ENCODE measurements at places on chromosomes 2 and 18.

GRCh38 chr2:46298522-46299353 lies 1.5 kb downstream of the EPAS1 start:
- DNase-seq, result no peak

DNA sequence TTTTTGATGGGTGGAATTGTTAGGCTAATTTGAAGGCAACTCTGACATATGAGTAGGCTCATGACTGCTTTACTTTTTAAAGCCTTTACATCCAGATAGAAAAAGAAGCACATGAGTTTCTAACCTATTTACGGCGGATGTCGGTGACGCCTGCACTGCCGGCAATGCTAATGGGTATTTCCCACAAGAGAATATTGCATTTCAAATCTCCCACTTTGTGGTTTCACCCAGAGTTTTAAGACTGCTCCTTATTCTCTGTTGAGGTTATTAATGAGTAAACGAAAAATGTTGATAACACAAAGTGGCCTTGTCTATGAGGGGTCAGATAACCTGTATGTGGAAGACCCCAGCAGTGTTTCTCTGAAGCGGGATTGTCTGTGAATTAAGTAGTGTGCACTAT lies 14.0 kb downstream of the CCDC85A start:
- no peak for DNase-seq

DNA sequence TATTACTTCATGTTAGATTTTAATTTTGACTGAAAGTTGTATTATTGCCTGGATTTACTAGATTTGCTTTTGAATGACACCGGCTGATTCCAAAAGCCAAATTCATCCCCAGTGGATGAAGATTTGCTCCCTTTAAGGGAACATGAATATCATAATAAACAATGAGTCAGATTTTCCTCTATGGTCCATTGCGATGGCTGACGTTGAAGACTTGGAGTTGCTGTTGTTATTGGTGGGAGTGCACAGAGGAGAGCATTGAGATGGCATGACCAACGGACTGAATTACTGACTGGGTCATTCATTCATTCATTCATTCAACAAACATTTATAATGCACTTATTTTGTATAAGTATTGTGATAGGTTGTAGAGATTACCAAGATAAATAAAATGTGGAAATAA lies 33.4 kb upstream of the LYPD1 start:
- DNase-seq, result no peak

DNA sequence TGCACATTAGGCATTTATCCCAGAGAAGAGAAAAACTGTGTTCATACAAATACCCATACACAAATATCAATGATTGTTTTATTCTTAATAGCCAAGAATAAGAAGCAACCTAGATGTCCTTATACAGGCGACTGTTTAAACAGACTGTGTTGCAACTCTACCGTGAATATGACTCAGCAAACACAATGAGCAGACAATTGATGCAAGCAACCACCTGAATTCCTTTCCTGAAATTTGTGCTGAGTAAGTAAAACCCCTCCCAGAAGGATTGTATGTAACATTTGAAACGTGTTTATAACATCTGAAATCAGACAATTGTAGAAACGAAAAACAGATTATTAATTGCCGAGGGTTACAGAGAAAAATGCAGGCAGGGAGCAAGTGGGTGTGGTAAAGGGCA lies 621.9 kb upstream of the SOX11 start:
- no peak for DNase-seq

DNA sequence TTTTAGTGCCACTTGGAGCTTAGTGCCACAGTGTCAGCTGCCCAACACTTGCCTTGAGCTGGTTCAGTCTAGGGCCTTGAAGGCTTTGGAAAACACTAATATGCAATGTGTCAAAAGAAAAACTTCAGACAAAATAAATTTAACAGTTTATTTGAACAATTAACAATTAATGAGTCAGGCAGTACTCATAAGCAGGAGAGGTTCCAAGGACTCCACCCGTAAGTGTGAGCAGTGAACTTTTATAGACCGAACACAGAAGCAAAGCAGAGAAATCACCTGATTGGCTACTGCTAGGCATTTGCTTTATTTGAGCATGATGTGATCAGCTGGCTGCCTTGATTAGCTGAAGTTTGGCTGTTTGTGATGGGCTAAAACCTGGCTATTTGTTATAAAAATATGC lies 49.5 kb upstream of the TBC1D8 start:
- no peak for DNase-seq

- DNase-seq, result no peak
These were observed 1162.4 kb upstream of the NRXN1 start for GRCh38 chr2:52194342-52194741.

DNA sequence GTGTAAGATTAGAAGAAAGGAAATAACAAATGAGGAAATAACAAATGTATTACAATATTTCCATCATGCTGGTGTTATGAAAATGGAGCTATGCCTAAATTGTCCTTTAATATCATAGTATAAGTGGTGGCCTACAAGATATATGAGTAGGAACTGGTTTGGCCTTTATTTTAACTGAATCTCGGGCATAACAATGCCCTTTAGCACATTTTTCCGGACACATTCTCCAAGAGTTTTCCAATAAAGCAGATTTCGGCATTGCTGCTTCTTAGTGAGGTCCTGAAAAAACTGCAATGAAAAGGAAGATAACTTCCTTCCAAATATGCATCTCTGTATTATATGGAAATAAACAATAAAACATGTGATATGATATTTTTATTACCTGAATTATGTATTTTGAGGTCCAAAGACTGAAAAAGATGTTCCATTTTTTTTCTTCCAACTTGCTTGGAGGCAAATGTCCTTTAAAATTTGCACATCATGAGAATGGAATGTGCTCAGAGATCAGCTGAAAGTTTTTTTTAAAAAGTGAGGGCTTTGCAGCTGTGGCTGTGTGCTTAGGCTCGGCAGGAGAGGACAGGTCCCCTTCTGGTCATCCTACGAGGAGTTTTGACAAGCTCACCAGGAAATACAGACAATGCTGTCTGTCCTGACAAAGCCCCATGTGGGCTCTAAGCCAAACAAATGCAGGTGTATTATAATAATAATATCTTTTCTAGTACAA lies 132.3 kb upstream of the RND3 start:
- DNase-seq, result no peak

GRCh38 chr2:16682431-16683118 lies 16.9 kb upstream of the CYRIA start:
- DNase-seq, result no peak

DNA sequence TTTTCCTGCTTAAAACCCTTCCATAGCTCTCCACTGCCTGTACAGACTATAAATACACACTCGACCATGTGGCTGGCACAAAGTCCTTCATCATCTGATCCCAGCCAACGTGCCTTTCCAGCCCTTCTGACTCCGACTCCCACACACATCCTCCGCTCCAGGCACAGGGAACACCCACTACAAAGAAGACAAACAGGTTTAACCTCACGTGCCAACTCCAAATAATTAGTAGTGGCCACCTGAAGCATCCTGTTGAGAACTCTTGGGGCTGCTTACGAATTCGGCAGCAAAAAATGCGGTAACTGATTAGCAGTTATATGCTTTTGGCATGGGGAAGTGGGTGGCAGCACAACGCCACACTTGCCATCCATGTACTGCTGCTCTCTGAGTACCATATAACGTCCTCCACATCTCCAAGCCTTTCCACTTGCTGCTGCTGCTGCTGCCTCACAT lies 12.1 kb downstream of the SPIRE1 start:
- no peak for DNase-seq

- DNase-seq, result no peak
These were observed 120.7 kb upstream of the PXDN start for GRCh38 chr2:1864981-1865421.

DNA sequence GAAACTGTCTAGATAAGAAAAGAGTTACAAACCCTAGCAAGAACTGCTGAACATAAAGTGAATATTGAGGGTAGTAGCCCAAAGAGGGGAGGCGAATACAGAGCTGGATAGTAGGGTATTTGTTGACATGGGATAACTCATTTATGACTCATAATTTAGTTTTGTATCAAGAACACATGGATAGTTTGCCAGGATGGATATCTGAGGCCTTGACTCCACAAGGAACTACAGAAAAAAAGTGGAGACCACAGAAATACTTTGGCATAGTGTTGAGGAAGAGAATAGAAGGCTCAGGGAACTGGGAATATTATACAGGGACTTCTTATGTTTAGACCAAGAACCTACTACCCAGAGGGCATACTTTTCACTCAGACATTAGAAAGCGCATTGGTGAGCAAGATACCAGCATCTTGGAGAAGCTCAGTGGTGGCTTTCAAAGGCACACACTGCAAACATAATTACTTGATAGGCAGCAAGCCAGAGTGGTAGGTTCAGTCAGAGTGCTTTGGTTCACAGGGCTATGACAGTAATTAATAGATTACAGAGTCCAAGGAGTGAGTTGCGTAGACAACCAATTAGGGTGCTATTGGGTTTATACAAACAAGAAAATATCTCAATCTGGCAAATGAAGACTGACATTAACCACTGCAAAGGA lies 51.9 kb upstream of the ZBTB7C start:
- DNase-seq, result no peak

- no peak for DNase-seq
These were observed 16.4 kb upstream of the STARD7 start for GRCh38 chr2:96225016-96225533.

DNA sequence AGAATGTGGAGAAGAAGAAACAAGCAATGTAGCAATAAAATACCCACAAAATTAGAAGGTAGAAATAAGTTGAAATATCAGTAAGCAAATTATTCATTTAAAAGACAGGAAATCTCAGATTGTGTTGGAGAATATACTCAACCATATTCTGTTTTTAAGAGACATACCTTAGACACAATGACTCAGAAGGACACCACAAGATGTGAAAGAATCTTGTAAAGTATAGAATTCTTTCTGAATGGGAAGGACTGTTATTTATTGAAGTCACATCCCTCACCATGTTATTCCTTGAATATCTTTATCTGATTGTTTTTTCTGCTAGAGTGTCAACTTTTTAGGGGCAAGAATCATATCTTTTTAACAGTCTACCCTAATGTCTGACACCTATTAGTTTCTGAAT lies 50.4 kb downstream of the CTAGE1 start:
- DNase-seq, result no peak

- DNase-seq, result no peak
These were observed at the start of gene PRLH for GRCh38 chr2:237566401-237567235. Gene PRLH, plus strand, starts transcription at chr2:237566574. Its CDS starts 0 bp downstream, at chr2:237566574.

DNA sequence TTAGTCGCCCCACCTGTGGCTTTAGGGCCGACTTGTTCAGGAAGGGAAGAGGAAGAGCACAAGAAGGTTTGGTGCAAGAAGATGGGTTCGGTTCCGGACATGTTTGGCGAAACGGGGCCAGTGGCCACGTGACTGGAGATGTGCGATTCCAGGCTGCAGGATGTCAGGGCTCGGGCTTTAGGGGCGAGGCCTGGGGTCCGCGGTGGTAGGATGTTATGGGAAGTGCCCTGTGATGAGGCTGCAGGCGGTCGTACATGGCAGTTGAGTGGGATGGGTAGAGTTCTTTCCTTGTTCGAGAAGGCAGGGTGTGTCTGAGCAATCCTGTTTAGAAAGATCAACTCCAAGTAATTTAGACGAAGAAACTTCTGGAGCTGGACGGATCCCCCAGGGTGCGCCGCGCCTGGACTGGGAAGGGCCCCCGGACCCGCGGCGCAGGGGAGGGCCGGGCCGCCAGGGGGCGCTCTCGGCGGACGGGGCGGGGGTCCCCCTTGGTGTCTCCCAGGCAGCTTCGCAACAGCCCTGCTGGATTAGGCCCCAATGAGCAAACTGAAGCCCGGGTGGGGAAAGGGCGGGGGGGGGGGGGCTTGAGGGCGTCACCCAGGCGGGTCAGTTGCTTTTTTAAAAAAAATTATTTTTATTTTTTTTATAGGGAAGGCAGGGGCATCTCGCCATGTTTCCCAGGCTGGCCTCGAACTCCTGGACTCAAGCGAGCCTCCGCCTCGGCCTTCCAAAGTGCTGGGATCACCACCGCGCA lies 17.2 kb upstream of the SDC1 start:
- peak; percentile 33 for DNase-seq

DNA sequence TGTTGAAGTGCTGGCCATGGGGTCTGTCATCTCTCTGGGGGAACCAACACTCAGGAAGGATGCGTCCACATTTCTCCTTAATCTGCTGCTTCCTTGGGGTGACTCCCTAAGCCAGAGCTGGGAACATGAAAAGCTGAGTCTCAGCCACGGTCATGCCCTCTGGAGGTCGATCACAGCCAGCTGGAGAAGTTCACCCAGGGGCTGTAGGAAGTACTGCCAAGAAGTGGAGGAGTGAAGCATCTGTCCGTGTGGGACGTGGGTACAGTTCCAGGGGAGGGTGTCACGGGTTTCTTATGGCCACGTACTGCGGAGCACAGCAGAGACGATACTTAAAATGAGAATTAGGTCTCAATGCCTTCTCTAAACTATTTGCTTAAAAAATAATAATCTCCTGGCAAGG lies 42.4 kb upstream of the IGFBP2 start:
- DNase-seq, result no peak

- no peak for DNase-seq
These were observed 161.5 kb downstream of the TGIF1 start for GRCh38 chr18:3611313-3612090.

DNA sequence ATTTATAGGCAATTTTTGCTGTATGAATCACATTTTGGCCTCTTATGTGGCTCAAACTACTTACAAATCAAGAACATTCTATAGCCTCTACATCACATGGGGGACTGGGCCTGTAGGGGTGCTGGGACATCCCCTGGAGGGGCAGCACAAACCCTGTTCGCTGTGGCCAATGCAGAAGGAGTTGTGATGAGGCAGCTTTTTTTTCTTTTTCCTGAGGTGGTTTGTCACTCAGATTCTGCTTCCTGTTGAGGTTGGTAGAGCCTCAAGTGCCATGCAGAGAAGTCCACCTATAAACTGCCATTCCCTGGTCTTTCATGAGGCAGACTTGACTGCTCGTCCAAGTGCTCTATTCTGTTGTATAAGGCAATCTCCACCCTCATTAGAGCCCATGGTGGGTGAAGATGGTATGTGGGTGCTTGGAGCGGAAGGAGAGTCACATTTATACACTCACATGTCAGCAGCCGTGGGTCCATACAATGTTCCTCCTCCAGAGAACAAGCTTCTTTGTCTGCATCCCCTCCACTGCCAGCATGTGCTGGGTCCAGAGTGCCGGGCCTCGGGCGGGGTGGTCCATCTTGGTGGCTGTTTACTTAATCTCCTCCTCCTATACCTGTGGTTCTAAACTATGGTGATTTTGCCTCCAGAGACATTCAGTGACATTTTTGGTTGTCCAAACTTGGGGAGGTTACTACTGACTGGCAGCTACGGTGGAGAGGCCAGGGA lies 120.3 kb downstream of the ACOXL start:
- peak; percentile 45 for DNase-seq

- DNase-seq, result no peak
These were observed 27.4 kb upstream of the CUL3 start for GRCh38 chr2:224612578-224612977.

Measured in CD4-positive, alpha-beta T cell (primary cell).